ENCODE measurements at places on chromosomes 13 and 19.

GRCh38 chr13:40275155-40275554, 391.3 kb downstream of the FOXO1 start:
- no peak for DNase-seq

- no peak for DNase-seq
Measured at GRCh38 chr13:35499676-35500075, 23.2 kb upstream of the MAB21L1 start.

- no peak for DNase-seq
Measured at GRCh38 chr19:30385666-30386065, 13.5 kb downstream of the ZNF536 start.

DNA sequence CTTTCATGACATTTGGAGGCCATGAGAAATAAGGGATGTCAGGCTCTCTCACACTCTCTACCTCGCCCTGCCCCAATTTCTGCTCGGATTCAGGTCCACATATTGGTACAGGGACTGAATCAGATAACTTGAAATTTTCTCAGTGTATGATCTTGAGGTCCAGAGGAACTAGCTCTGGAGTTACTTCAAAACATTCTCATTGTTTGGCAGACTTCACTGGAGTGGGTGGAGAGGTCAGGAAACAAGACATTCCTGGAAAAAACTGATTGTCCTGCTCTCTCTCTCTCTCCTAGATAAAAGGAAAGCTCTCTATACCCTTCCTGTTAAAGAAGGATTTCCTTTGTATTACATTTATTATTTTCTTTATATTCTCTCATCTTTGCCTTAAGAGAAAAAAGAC, 428.1 kb upstream of the DACH1 start:
- peak; percentile 25 for DNase-seq

DNA sequence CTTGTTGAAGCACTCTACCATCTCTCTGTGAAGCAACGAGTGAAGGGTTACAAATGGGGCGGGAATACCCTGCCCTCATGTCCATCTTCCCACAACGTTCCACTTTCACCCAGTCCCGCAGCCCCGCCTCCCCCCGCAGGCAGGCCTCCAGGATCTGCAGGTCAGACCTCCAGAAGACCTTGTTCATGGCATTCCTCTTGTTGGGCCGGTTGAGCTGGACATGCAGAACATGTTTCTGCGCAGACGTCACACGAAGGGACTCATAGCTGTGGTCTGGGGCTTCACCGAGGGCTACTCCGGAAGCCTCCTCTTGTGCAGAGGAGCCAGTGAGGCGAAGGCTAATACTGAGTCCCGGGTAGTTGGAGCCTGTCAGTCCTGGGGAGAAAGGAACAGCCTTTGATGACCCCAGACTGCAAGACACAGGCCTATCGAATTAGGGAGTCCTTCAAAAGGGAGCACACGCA, 420 bp downstream of the ECH1 start:
- DNase-seq, result peak; percentile 99

DNA sequence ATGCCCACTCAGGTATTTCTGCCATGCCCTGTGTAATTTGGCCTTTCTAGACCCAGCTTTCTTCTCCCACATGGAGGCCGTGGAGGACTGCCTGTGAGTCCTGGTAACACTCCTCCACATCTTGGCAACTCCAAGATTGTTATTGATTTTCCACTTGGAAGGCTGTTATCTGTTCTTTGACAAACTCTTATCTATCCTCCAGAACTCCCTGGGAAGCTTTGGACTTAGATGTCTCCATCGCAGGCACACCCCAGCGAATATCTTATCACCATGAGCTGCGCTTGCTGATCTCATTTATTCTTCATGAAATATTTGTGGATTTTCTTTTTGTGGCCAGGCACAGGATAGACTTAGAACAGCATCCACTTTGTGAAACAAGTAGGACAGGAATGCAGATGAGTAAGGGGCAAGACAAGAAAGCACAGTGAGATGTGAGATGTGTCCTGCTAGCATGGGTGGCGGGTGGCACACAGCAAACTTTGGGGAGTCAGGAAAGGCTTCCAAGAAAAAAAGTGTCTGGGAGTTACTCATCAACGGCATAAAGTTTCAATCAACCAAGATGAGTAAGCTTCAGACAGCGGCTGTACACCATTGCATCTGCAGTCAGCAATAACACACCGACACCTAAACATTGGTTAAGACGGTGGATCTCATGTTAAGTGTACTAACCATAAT, 84.5 kb upstream of the IRS2 start:
- peak; percentile 95 for DNase-seq

- peak; percentile 66 for DNase-seq
Measured at GRCh38 chr13:97116754-97117153, 105.4 kb upstream of the MBNL2 start.

- peak; percentile 50 for DNase-seq
Measured at GRCh38 chr19:1262623-1263123, 6.5 kb upstream of the CIRBP start.

DNA sequence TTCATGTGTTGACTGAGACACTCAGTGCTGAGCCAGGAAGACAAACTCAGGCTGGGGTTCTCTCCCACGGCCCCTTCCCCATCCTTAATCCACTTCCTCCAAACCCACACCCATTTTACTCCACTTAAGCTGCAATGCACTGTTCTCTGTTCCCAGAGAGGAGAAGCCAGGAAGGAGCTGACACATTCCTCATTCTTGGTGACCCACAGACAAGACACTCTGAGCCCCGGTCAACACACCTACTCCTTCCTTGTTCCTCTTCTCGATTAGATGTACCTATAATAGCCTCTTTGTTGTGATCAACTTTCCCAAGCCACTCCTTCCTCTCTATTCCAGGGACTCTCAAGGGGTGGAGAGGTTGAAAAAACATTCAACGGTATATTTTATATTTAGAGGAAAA, 47.1 kb downstream of the INSR start:
- no peak for DNase-seq

DNA sequence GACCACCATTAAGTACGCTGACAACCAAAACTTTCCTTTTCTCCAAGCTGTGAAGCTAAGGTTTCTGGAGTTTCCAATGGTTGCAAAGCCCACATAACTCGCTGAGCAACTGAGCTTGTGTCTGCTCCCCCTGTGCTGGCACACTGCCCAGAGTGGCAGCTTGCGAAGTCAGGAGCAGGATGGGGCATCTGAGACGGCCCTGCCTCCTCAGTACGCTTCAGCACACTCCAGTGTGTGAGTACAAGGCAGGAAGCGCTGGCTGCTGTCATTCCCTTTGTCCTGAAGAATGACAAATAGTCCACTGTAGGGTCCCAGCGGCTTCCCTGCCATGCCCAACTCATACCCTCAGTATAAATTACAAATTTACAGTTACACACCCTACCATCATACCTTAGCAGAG, 51.5 kb downstream of the SKA3 start:
- peak; percentile 64 for DNase-seq

Data from amniotic epithelial cell (primary cell).